ENCODE measurements at places on chromosomes 3 and 15.

GRCh38 chr3:147397155-147397874 is 9.0 kb downstream of the ZIC4 start:
- no peak for DNase-seq

DNA sequence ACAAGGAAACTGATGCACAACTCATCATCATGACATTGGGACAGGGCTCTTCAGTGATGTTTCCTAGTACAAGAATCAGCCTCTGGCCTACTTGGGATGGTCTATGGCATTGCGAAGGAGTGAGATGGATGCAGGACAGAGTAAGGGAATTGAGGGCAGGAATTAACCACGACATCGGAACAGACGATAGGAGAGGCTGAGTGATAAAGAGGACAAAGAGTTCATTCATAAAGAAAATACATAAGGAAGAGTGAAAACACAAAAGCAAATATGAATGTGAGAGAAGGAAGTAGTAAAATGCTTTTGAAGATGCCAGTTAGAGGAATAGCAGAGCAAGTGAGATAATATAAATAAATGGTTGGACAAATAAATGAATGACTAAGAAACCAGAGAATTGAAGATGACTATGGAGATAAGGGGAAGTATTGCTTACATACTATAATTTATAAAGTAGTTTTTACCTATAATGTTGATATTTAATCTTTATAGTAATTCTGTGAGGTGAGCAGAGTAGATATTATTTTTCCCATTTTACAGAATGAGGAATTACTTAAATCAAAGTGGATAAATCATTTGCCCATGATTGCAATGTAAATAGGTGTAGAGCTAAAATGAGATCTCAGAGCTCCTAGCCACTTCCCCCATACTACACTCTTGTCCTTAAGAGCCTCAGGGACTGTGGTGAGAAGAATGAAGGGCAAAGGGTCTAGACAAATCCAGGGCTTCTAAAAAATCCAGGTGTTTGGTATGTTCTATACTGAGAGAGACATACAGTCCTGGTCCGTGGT is 203.3 kb downstream of the DTWD1 start:
- DNase-seq = no peak

DNA sequence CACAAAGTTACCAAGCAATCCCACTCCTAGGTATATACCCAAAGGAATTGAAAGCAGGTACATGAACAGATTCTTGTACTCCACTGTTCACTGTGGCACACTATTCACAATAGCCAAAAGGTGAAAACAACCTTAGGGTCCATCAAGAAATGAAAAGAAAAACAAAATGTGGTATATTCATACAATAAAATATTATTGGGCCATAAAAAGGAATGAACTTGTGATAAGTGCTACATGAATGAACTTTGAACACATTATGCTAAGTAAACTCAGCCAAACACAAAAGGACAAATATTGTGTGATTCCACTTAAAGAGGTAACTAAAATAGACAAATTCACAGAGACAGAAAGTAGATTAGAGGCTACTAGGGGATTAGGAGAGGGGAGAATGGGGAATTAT is 55.2 kb upstream of the IMPG2 start:
- DNase-seq = no peak

GRCh38 chr15:39326306-39326975 is 254.4 kb upstream of the THBS1 start:
- DNase-seq = no peak

DNA sequence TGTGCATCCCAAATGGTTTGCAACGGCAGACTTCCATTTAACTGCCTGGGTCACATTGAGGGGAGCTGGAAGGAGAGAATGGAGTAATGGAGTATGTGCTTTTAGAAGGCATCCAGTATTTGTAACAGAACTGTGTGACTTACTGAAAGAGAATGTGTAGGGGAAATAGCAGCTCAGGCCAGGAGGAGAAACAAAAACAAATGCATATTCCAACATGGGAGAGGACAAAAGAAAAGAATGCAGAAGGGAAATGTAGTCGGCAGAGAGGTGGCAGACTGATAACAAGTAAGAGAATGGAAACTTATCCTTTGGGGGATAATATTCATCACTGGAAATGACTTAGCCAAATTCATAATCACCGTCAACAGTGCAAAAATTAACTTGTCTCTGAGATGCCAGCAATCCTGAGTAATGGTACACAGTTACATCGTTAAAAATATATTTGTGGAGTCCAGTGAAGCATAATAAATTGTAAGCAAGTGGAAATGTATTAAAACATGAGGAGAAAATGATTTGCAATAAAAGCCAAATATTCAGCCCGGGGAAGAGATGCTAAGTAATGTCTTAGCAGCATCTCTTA is 294.9 kb upstream of the SGO1 start:
- no peak for DNase-seq

DNA sequence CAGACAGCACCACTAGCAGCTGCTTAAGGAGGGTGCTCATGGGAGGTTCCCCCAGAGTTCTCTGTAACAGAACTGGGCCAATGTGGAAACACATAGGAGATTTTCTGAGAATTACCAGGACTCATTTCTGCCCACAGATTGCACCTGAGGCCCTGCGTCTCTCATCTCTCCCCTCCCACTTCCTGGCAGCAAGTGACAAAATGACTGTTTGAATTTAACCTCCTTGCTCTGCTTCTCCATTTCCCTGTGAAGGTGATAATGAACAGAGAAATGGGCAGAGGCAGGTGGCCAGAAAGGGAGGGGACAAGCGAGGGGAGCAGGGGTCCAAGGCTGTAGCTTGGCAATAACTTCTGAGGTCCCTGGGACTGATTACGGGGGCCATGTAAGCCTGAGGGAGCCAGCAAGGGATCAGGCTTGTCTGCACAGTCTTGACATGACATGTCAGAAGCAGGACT is 8.0 kb downstream of the EPHB1 start:
- DNase-seq = no peak

DNA sequence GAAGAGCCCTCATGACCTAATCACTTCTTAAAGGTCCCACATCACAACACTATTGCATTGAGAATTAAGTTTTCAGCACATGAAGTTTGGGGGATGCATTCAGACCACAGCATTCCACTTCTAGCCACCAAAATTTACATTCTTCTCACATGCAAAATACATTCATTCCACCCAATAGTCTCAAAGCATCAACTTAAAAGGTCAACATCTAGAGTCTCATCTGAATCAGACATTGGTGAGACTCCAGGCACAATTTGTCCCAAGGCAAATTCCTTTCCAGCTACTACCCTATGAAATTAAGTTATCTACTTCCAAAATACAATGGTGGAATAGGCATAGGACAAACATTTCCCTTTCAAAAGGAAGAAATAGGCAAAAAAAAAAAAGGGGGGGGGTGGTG is 64.9 kb downstream of the PLSCR2 start:
- no peak for DNase-seq

- DNase-seq = no peak
Measured at GRCh38 chr15:69818529-69818928, 279.2 kb downstream of the TLE3 start.

Measured in stimulated activated CD4-positive, alpha-beta T cell treated with anti-CD3 and anti-CD28 coated beads, Interleukin-1b, Interleukin-23, amount 100 ng/mL, for 4 hours (primary cell).